Spinal cord (tissue), 10 donors: ENCODE measurements at places on chromosomes 5 and 9. TPM values are rescaled to one million over a fixed set of nuclear protein-coding genes. Genes with fewer than 3 reads are reported as not detected.
A peak's percentile ranks its signal among the peaks of the same experiment; 100 is the strongest.

DNA sequence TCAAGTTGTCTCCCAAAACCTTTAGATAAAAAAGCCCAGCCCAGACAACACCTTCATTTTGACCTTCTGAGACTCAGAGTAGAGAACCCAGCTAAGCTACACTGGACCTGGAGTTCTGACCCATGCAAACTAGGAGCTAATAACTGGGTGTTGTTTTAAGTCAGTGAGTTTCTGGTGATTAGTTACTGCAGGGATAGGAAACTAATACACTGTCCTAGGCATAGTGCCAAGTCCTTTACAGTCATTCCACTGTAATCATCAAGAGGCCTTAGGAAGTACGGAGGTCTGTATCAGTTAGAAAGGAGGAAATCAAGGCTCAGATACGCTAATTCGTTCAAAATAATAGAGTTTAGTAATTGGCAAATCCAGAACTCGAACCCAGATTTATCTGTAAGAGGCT is 197.9 kb downstream of the KCTD16 start:
- DNase-seq, result no peak

DNA sequence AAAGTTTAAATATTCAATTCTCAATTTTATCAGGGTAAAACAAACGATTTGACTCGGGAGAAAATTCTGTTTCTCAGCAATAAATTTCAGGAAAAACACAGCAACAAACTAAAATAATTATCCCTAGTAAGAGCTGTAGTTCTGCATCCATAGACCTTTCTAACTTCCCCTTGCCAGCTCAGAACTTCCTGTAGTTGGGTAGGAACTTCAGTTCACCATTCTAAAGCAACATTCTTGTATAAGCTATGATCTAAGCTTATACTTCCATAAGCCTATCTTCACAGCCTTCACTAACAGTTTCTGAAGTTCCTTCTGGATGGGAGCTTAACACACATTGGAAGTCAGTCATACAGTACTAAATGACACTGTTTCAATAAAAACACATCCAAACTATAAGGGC is 96.6 kb downstream of the UBAP2 start:
- no peak for DNase-seq

GRCh38 chr9:36903541-36904435 is 130.3 kb downstream of the PAX5 start:
- no peak for DNase-seq

DNA sequence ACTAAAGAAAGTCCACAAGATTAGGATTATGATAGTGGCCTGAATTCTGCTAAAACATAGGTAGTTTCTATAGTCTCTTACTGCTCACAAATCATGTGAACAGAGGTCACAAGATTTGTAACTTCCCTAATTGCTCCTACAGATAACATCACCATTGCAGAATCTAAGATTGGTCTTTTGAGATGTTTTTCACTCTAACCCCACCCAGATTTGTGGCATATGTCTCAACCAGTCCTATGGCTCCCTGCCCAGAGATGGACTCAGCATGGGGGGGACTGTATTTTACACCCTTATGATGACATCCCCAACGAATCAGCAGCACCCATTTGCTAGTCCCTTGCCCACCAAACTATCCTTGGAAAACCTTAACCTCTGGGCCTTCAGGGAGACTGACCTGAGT is 1046.2 kb downstream of the CDH12 start:
- no peak for DNase-seq

- DNase-seq, result peak; percentile 89
These were observed 219.1 kb downstream of the ADAMTS6 start for GRCh38 chr5:65262649-65263059.

- no peak for DNase-seq
These were observed 361.7 kb downstream of the TAF11L14 start for GRCh38 chr5:17995997-17996396.

GRCh38 chr9:16031971-16032370 is 479.1 kb downstream of the CCDC171 start:
- peak; percentile 71 for DNase-seq

DNA sequence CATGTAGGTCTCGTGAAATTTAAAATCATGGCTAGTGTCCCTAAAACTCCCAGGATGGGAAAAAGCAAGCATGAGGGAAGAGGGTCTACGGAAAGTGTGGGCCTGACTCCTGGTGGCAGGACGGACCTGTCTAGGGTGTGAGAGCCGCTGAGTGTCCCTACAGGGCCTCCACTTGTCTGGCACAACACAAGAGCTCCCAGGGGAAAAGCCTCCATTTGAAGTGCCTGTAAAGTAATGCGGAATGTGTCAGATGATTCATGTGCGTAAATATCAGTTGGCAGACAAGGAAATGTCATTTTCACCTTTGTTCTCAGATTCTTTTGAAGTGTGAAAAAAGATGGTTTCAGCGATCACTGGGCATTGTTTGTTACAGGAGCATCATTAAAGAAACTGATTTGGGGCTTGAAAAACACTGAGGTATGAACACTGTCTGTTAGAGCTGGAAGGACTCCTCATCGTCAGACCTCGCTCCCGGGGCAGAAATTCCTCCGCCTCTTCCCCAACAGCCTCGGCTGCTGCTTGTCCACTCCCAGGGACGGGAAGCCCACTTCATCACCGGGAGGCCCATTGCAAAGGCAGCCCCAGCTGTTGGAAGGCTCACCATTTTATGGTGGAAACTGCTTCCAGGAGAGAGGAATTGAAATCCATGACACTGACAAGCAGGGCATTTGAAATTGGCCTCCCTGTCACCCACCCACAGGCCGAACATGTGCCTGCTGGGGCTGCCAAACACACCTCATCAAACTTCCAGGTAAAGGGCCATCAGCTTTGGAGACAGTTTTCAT is 240.8 kb downstream of the FSTL4 start:
- DNase-seq, result no peak

- DNase-seq, result no peak
These were observed 47.2 kb downstream of the ARHGEF28 start for GRCh38 chr5:73673161-73673591.

- DNase-seq, result no peak
These were observed 28.8 kb downstream of the GLT6D1 start for GRCh38 chr9:135610290-135611141.

DNA sequence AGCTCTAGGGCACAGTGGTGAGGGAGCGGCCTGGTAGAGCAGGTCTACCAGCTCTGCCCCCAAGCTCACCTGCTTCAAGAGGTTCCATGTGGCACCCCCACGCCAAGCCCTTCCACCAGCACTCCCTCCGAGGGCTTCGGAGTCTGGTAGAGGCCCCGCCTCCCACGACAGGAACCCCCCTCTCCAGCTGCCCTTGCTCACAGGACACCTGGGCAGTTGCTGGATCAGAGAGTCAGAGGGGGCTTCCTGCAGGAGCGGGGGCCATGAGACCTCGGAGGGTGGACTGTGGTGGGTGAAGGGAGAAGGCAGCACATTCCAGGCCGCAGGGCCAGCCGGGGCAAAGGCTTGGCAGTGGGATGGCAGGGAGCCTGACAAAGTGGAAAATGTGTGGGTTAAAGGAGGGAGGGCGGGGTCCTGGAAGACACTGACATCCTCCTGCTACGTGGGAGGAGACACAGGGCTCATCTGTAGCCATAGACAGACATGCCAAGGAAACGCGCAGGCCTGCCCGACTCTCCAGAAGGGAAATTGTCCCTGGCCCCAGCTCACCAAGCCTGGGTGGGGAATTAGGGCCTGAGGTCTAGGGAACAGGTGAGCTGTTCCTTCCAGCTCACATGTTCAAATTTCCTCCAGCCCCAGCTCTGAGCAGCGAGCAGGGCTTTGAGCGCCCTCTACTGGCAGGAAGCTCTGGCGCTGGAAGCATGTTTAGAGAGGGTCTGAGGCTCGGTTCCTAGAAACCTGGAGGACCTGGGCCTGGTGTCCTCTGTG is 74.2 kb downstream of the NTNG2 start:
- DNase-seq, result peak; percentile 74

DNA sequence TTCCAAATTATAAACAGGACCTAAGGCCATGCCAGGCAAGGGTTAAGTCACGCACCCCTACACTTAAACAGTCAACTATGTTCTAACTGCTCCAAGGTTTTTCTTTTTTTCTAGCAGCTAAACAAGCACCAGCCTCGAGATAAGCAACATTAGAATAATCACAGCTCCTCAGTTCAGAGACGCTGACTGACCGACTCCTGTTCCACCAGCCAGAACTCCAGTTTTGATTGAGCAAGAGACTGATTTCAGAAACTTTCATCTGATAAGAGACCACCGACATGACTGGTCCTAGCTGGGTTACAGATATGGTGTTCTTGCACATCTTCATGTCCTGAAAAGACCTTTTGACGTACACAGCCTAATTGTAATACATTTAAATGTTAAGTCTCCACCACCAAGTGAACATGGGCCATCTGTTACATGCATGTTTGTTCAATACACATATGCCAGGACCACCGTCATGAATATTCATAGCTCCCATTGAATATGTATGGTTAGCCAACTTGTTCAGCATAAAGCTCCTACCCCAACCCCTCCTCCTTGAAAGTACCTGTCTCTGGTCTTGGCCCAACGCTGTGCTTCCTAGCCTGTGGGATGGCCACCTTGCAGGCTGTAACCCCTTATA is 23.7 kb upstream of the OTULINL start:
- no peak for DNase-seq

- DNase-seq, result no peak
These were observed 196.6 kb downstream of the MSX2 start for GRCh38 chr5:174920906-174921550.

DNA sequence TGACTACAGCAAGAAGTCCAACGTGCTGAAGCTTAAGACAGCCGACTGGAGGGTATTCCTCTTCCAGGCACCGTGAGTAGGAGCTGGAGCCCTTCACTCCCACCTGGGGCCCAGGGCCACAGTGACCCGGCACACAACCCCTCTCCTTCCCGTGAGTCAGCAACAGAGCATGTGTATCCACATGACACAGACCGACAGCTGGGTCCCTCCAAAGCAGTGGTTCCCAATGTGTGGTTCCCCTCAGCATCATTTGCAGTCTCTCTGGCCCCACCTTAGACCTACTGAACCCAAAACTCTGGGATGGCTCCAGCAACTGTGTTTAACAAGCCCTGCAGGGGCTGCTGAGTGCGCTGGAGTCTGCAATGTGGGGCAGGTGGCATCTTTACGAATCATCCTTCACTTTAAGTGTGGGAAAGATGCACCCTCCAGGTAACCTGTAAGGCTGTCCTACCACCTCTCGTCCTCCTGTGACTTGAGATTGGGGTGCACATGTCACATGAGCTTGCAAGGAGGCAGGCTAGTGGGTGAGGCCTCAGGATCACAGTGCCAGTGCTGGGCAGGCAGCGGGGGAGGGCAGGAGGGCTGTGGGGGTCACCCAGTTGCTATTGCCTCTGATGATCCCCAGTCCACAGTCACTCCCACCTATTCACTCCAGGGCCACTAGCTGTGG is 42.2 kb downstream of the PSD2 start:
- no peak for DNase-seq

GRCh38 chr9:37385286-37385685 is 37.2 kb upstream of the GRHPR start:
- DNase-seq, result no peak

DNA sequence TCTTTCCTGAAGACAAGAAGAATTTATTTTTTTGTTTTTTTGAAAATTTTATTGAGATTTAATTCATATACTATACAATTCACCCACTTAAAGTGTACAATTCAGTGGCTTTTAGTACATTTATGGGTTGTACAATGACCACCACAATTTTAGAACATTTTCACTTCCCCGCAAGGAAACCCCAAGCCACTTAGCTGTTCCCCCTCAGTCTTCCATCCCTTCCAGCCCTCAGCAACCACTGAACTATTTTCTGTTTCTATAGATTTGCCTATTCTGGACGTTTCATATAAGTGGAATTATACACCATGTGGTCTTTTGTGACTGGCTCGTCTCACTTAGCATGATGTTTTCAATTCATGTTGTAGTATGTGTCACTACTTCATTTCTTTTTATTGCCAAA is 28.0 kb downstream of the DNAI1 start:
- DNase-seq, result no peak

DNA sequence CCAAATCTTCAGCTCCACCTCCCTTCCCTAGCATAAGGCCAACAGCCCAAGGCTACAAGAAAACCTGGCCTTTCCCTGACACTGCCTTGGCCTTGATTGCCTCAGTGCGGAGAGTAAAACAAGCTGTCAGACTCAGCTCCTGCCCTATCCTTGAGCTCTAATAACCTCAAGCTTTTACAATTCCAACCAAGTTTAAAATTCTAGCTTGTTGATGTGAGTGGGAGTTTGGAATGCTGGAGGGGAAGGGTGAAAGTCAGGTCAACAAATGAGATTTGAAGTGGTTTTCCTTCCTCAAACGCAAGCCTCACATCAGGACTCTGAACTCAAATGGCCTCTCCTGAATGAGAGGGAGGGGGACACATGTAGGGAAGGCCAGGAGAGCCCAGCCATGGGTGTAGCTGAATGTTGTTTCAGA is 197.0 kb upstream of the VLDLR start:
- no peak for DNase-seq

DNA sequence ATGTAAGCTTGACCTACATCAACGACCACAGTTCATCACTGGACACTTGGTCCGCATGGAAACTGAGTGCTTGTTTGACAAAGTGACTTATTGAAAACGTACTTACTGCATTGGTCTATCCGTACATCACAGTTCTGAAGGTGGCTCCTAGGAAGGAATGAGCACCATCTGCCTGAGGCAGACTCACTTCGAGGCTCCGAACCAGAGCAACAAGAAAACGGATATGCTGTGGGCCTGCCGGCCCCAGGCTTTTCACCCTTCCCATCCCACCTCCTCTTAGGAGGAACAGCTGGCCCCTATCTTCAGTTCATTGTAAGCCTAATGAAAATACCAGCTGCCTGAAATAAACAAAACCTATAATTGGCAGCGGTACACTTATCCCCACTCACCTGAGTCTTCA is 67.2 kb upstream of the TSLP start:
- DNase-seq, result no peak

- DNase-seq, result no peak
These were observed 199.6 kb downstream of the GAS1 start for GRCh38 chr9:86747711-86748110.

DNA sequence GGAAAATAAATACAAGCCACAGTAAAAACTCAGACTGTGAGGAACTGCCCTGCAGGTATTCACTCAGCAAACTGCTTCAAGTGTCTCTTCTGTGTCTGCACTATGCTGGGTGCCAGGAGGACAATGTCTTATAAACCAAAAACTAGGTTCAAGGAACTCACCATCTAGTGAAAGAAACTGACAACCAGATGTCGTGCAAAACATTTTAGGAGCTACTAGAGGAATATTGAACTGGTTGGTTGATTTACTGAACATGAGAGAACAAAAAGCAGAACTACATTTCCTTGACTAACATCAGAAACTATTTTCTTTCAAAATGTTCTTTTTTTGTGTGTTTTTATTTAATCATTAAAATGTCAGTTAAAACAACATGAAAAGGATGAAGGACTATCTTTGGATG is 35.2 kb downstream of the ZNF366 start:
- no peak for DNase-seq

The TTC23L gene
- 4.6 TPM for polyA plus RNA-seq

The OTP gene
- polyA plus RNA-seq, result 10.4 TPM

The BTNL3 gene
- polyA plus RNA-seq, result not detected

The SIT1 gene
- not detected for polyA plus RNA-seq

The C9 gene
- polyA plus RNA-seq, result 0.08 TPM

The EQTN gene
- 0.33 TPM for polyA plus RNA-seq

The PCDHGA3 gene
- polyA plus RNA-seq, result 12.3 TPM

The OBP2A gene
- not detected for polyA plus RNA-seq

The NOXA1 gene
- 14.2 TPM for polyA plus RNA-seq

The FEM1C gene
- 15.2 TPM for polyA plus RNA-seq

The MEIKIN gene
- polyA plus RNA-seq, result 0.36 TPM

The MTAP gene
- 21.0 TPM for polyA plus RNA-seq

The C9orf50 gene
- 0.59 TPM for polyA plus RNA-seq

The NEURL1B gene
- polyA plus RNA-seq, result 15.9 TPM

The GADD45G gene
- polyA plus RNA-seq, result 16.7 TPM

The SHISAL2B gene
- polyA plus RNA-seq, result 2.6 TPM

The STPG3 gene
- polyA plus RNA-seq, result 0.68 TPM

The ZNF354C gene
- polyA plus RNA-seq, result 19.1 TPM

The AUH gene
- 27.6 TPM for polyA plus RNA-seq

The AJM1 gene
- 19.3 TPM for polyA plus RNA-seq

The HK3 gene
- polyA plus RNA-seq, result 1.6 TPM
